Smooth muscle cell of the coronary artery (primary cell): ENCODE measurements at places on chromosomes 2 and 18. TPM values are rescaled to one million over a fixed set of nuclear protein-coding genes. Genes with fewer than 3 reads are reported as not detected.

Gene SRD5A2
- not detected in 2 replicates for total RNA-seq

Gene RAB31
- total RNA-seq: 54.3 and 72.1 TPM in 2 replicates

Gene CCDC150
- 2.7 and 4.7 TPM in 2 replicates for total RNA-seq

Gene PLEKHH2
- 0.60 and 2.1 TPM in 2 replicates for total RNA-seq

Gene NYAP2
- not detected in 2 replicates for total RNA-seq

Gene MDH1B
- 0.82 and 0.83 TPM in 2 replicates for total RNA-seq

Gene LHCGR
- total RNA-seq: not detected in 2 replicates
